ENCODE measurements at places on chromosomes 6 and 20. TPM values are rescaled to one million over a fixed set of nuclear protein-coding genes. Genes with fewer than 3 reads are reported as not detected.

DNA sequence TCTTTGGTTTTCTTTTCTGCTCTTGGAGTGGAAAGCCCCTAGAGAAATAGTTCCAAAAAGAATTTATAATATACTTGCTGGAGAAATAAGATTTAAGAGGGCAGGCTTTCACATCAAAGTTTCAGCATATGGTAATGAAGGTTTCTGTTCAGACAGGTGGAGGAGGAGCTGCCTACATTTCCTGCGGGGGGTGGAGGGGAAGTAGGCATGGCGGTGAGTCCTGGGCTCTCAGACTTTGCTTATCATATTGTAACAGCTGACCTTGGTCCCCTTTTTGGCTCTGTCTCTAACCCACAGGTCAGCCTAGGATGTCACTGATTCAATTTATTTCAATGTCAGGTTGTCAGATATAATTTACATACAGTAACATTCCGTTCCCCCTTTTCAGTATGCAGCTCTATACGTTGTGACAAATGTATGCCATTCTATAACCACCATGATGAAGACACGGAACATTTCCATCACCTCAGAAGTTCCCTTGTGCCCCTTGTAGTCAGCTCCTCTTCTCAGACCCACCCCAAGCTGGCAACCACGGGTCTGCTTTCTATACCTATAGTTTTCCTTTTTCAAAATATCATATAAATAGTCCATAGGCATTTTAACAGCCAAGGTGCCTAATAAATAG, 77.6 kb upstream of the GGTLC1 start:
- no peak overlapping the region for H3K27ac ChIP-seq
- no peak overlapping the region for H3K4me3 ChIP-seq
- H3K36me3 ChIP-seq = no peaks in the 10 kb centered on the region
- no peaks in the 10 kb centered on the region for H3K27me3 ChIP-seq
- DNase-seq = no peak

DNA sequence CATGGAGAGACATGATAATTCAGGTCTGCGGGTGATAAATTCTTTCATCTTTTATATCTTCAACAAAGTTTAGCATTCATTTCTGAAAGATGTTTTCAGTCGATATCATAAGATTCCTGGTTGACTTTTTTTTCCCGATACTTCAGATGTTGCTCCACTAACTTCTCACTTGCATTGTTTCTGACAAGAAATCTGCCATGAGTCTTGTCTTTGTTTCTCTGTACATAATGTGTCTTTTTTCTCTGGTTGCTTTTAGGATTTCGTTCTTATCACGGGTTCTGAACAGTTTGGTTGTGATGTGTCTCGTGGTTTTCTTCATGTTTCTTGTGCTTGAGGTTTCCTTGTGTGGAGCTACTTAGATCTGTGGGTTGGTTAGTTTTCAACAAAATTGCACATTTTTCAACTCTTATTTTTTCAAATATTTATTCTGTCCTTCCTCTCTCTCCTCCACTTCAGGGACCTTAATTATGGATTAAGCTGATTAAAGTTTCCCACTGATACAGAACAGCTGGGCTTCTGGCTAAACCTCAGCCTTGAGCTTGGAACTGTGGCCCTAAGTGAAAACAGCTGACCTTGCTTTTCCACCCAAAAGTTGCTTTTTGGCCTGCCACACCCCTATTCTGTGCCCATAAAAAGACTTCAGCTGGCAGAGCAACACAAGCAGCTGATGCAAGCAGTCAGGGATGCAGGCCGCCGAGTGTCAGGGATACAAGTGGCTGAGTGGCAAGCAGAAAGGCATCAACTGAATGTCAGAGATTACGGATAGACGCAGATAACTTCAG, 97.9 kb upstream of the SNX9 start:
- H3K4me1 ChIP-seq = no peaks in the 10 kb centered on the region
- no peak for DNase-seq
- no peak overlapping the region for H3K27ac ChIP-seq
- no peak overlapping the region for H3K4me3 ChIP-seq
- H3K36me3 ChIP-seq = no peaks in the 10 kb centered on the region
- no peaks in the 10 kb centered on the region for H3K27me3 ChIP-seq

- peaks cover 9% of the 10 kb centered on the region for H3K4me1 ChIP-seq
- peaks cover 32% of the 10 kb centered on the region for H3K27me3 ChIP-seq
- no peak for DNase-seq
- H3K36me3 ChIP-seq = no peaks in the 10 kb centered on the region
These were observed 10.4 kb downstream of the TRIM31 start for GRCh38 chr6:30102414-30102969.

- H3K27ac ChIP-seq = no peak overlapping the region
- no peak overlapping the region for H3K4me3 ChIP-seq
- no peaks in the 10 kb centered on the region for H3K27me3 ChIP-seq
- no peak for DNase-seq
- H3K36me3 ChIP-seq = peaks cover 8% of the 10 kb centered on the region
These were observed 88.0 kb upstream of the TULP1 start for GRCh38 chr6:35600659-35601125.

GRCh38 chr6:146545581-146545980, 1.9 kb downstream of the RAB32 start:
- no peaks in the 10 kb centered on the region for H3K27me3 ChIP-seq
- no peak for DNase-seq
- H3K4me3 ChIP-seq = no peak overlapping the region
- H3K27ac ChIP-seq = no peak overlapping the region
- H3K4me1 ChIP-seq = peaks cover 2% of the 10 kb centered on the region

Gene OR2B6
- total RNA-seq = not detected

GRCh38 chr20:35063168-35063567, 29.4 kb downstream of the TRPC4AP start:
- no peaks in the 10 kb centered on the region for H3K27me3 ChIP-seq
- no peak overlapping the region for H3K4me3 ChIP-seq
- peaks cover 3% of the 10 kb centered on the region for H3K4me1 ChIP-seq
- peaks cover 12% of the 10 kb centered on the region for H3K36me3 ChIP-seq
- no peak overlapping the region for H3K27ac ChIP-seq

DNA sequence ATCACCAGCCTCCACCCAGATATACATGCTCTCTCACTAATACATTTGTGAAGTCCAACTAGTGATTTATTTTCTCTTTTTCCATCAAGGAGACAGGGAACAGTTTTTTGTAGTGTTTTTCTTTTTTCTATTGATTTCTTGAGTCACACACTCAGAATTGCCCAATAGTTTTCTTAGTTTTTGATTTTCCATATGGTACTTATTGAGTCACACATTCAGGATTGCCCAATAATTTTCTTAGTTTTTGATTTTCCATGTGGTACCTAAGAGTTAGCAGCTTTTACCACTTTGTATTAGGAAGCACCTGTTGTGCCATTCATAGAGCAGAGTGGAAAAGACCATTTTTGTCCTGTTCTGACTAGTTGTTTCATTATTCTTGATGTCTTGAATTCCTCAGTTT, 1268.8 kb downstream of the EPHA7 start:
- H3K4me3 ChIP-seq = no peak overlapping the region
- no peak overlapping the region for H3K27ac ChIP-seq
- H3K27me3 ChIP-seq = no peaks in the 10 kb centered on the region
- H3K4me1 ChIP-seq = no peaks in the 10 kb centered on the region

Gene JPH2
- 1.5 TPM for total RNA-seq

- no peaks in the 10 kb centered on the region for H3K4me1 ChIP-seq
- no peak for DNase-seq
- peak overlapping the region; percentile 37 for H3K27ac ChIP-seq
- no peak overlapping the region for H3K4me3 ChIP-seq
- no peaks in the 10 kb centered on the region for H3K36me3 ChIP-seq
- H3K27me3 ChIP-seq = no peaks in the 10 kb centered on the region
These were observed 1163.6 kb upstream of the CITED2 start for GRCh38 chr6:140537834-140538705.

Gene DSP
- total RNA-seq = 50.5 TPM

- no peaks in the 10 kb centered on the region for H3K36me3 ChIP-seq
- no peak for DNase-seq
- H3K4me3 ChIP-seq = no peak overlapping the region
- no peaks in the 10 kb centered on the region for H3K4me1 ChIP-seq
These were observed 30.2 kb downstream of the TMX4 start for GRCh38 chr20:7989379-7989778.

DNA sequence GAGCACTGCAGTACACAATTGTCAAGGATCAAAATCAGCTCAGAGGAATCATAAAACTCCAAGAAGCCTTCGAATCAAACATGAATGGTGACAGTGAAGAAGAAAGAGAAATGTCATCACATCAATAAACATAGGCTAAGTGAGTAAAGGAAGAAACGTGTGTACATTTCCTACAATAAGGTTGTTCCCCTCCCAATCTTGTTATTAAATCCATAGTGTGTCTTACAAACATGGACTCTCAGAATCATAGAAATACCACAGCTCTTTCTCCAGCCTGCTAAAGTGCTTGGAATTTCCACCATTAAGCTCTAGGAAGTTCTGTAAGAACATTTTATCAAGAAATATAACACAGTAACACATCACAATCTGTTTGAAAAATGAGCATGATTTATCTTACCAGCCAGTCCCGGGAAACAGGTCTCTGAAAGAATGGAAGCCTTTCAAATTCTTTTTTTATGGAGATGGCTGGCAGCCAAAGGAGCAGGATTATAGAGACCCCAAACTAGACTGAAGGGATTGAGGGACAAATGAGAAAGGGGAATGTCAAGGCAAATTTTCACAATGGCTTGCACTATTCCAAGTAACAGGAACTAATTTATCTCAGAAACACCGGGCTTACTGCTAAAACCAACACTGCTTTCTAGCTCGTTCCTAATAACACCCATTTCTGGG, 4.5 kb upstream of the TNFAIP3 start:
- H3K4me3 ChIP-seq = no peak overlapping the region
- H3K27ac ChIP-seq = no peak overlapping the region
- DNase-seq = no peak
- H3K27me3 ChIP-seq = peaks cover 7% of the 10 kb centered on the region

GRCh38 chr6:13479206-13479800, 8.1 kb downstream of the GFOD1 start:
- H3K4me3 ChIP-seq = no peak overlapping the region
- no peaks in the 10 kb centered on the region for H3K36me3 ChIP-seq
- peaks cover 3% of the 10 kb centered on the region for H3K27me3 ChIP-seq
- no peak for DNase-seq
- H3K27ac ChIP-seq = no peak overlapping the region

Gene ANGPT4
- 0.06 TPM for total RNA-seq

DNA sequence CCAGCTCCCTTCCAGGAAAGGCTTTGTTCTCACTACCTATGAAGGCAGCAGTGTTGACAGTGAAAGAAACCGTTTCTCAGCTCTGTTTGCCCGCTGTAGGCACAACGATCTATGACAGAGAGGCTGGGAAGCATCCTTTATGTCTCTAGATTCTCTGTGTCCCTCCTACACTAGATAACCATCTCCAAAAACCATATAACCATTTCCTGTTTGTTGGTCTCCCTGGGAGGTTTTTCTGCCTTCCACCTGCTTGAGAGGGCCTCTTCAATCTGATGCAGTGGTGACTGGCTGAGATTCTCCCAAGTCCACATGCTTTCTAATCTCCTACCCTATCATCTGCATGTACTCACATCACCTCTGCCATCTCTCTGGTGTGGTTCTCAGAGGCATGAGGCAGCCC, 32.0 kb upstream of the TMEM217 start:
- no peaks in the 10 kb centered on the region for H3K27me3 ChIP-seq
- H3K4me3 ChIP-seq = no peak overlapping the region
- H3K36me3 ChIP-seq = peaks cover 38% of the 10 kb centered on the region
- DNase-seq = no peak
- no peak overlapping the region for H3K27ac ChIP-seq
- no peaks in the 10 kb centered on the region for H3K4me1 ChIP-seq

- no peak overlapping the region for H3K4me3 ChIP-seq
- H3K36me3 ChIP-seq = no peaks in the 10 kb centered on the region
- H3K27ac ChIP-seq = no peak overlapping the region
- peaks cover 15% of the 10 kb centered on the region for H3K4me1 ChIP-seq
- no peak for DNase-seq
- no peaks in the 10 kb centered on the region for H3K27me3 ChIP-seq
These were observed 70.7 kb downstream of the SLX4IP start for GRCh38 chr20:10505827-10506226.

Gene ENPP3
- not detected for total RNA-seq

DNA sequence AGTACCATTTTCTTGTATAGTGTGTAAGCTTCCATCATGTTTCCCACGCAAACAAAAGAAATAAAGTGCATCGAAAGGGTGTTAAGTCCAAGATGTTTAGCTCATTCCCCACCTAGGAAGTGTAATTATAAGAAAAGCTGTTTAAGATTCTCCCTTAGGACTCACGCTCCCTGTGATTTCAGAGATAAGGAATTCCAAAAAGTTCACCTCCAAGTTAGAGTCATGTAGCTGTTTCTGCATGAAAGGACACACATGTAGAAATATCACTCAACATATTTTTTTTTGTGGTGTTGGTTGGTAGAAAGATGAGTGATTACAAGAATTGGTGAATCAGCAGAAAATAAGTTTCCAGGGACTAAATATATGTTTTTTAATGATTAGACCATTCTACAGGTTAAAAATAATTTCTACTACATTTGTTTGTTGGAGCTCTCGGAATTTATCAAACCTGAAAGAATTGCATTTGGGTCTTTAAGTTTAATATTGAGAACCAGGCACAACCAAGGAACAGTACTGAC, 10.4 kb downstream of the OPN5 start:
- H3K27me3 ChIP-seq = peaks cover 5% of the 10 kb centered on the region
- no peak overlapping the region for H3K4me3 ChIP-seq
- no peaks in the 10 kb centered on the region for H3K36me3 ChIP-seq
- H3K27ac ChIP-seq = no peak overlapping the region
- peaks cover 7% of the 10 kb centered on the region for H3K4me1 ChIP-seq
- DNase-seq = no peak

- no peak overlapping the region for H3K4me3 ChIP-seq
- no peak overlapping the region for H3K27ac ChIP-seq
- H3K4me1 ChIP-seq = peaks cover 15% of the 10 kb centered on the region
These were observed 62.1 kb upstream of the RIPOR2 start for GRCh38 chr6:24997905-24998304.

Gene CD40
- total RNA-seq = 14.5 TPM

Gene RNF8
- 46.2 TPM for total RNA-seq

- peaks cover 10% of the 10 kb centered on the region for H3K4me1 ChIP-seq
- no peaks in the 10 kb centered on the region for H3K27me3 ChIP-seq
- DNase-seq = no peak
- H3K27ac ChIP-seq = peak overlapping the region; percentile 65
These were observed 277.0 kb downstream of the CDKAL1 start for GRCh38 chr6:20811109-20811761.

Gene HCRTR2
- total RNA-seq = 0.19 TPM

Gene TMEM217
- total RNA-seq = 0.60 TPM

- no peaks in the 10 kb centered on the region for H3K27me3 ChIP-seq
- no peaks in the 10 kb centered on the region for H3K4me1 ChIP-seq
- no peak overlapping the region for H3K27ac ChIP-seq
- no peak overlapping the region for H3K4me3 ChIP-seq
- no peak for DNase-seq
These were observed 44.7 kb downstream of the GSTA2 start for GRCh38 chr6:52718550-52718949.

Gene C6orf163
- total RNA-seq = 1.5 TPM

GRCh38 chr20:36462440-36463211, 78.7 kb upstream of the MYL9 start:
- H3K27ac ChIP-seq = no peak overlapping the region
- H3K4me1 ChIP-seq = peaks cover 11% of the 10 kb centered on the region
- peak overlapping the region; percentile 89 for H3K4me3 ChIP-seq
- H3K27me3 ChIP-seq = no peaks in the 10 kb centered on the region
- no peak for DNase-seq
- H3K36me3 ChIP-seq = no peaks in the 10 kb centered on the region

Gene ANKRD66
- not detected for total RNA-seq

GRCh38 chr6:30555816-30556065, 548 bp downstream of the GNL1 start:
- peaks cover 14% of the 10 kb centered on the region for H3K36me3 ChIP-seq
- H3K4me1 ChIP-seq = 0 out of 2 replicates have a peak, but pooled peaks cover 2% of the 10 kb centered on the region
- no peaks in the 10 kb centered on the region for H3K27me3 ChIP-seq
- no peak for DNase-seq
- H3K4me3 ChIP-seq = peak overlapping the region; percentile 91

GRCh38 chr20:45945678-45946148, 11.2 kb downstream of the PCIF1 start:
- H3K36me3 ChIP-seq = peaks cover 57% of the 10 kb centered on the region
- H3K27me3 ChIP-seq = no peaks in the 10 kb centered on the region
- DNase-seq = no peak
- no peaks in the 10 kb centered on the region for H3K4me1 ChIP-seq
- no peak overlapping the region for H3K27ac ChIP-seq
